ENCODE measurements at places on chromosomes 1 and 21. TPM values are rescaled to one million over a fixed set of nuclear protein-coding genes. Genes with fewer than 3 reads are reported as not detected.

Gene FLG
- total RNA-seq = not detected

Gene SLC26A9
- 1.1 TPM for total RNA-seq

Gene XCL1
- total RNA-seq = 0.54 TPM

Gene SERINC2
- 7.6 TPM for total RNA-seq

Gene INAVA
- 3.5 TPM for total RNA-seq

- H3K36me3 ChIP-seq = no peaks in the 10 kb centered on the region
- H3K27ac ChIP-seq = no peak overlapping the region
- DNase-seq = no peak
- no peaks in the 10 kb centered on the region for H3K4me1 ChIP-seq
- H3K27me3 ChIP-seq = no peaks in the 10 kb centered on the region
Observed at GRCh38 chr1:107726860-107727259, 238.1 kb downstream of the VAV3 start.

DNA sequence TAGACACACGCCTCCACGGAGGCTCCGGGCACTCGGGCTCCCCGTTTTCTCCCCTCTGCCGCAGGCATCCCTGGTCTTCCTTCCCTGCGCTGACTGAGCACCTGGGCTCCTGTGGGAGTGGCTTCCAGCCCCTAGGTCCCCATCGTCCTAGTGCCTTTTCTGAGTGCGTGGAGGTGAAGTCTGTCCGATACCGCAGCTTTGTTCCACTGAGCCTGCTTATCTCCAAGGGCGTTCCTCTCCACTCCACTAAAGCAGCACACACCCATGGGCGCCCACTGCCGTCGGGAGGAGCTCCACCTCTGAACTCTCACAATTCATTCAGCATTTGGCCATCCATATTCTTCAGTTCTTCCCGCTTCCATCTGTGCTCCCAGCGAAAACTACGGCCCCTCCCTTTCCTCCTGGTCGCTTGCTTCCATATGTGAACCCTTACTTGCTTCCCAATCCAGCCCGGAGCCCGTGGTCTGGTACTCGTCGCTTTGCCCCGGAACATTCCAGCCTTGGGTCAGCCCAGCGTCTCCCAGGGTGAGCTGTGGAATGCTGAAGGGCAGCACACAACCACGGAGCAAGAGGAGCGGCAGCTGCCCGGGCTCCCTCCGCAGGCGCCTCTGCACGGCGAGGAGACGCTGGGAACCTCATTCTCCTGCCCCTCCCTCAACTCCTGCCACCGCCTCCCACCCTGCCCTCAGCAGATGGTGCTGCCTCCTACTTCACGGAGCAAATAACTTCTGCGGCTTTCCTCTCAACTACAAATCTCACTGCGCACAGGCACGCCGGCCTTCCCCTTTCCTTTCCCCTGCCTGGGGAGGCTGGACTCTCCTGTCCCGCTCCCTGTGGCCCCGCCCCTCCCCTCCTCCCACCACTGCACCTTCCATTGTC is 27.5 kb downstream of the ATP8B2 start:
- H3K27me3 ChIP-seq = no peaks in the 10 kb centered on the region
- no peak for DNase-seq
- peaks cover 20% of the 10 kb centered on the region for H3K4me1 ChIP-seq
- H3K36me3 ChIP-seq = peaks cover 15% of the 10 kb centered on the region
- H3K27ac ChIP-seq = peak overlapping the region; percentile 37

GRCh38 chr1:222106377-222106776 is 364.5 kb upstream of the DUSP10 start:
- H3K4me3 ChIP-seq = no peak overlapping the region
- no peaks in the 10 kb centered on the region for H3K36me3 ChIP-seq
- no peaks in the 10 kb centered on the region for H3K27me3 ChIP-seq
- no peak for DNase-seq
- H3K4me1 ChIP-seq = no peaks in the 10 kb centered on the region
- no peak overlapping the region for H3K27ac ChIP-seq

GRCh38 chr1:87331365-87332241 is 2.9 kb downstream of the LMO4 start:
- H3K4me1 ChIP-seq = peaks cover 49% of the 10 kb centered on the region
- peak overlapping the region; percentile 97 for H3K4me3 ChIP-seq
- DNase-seq = peak; percentile 39
- no peaks in the 10 kb centered on the region for H3K36me3 ChIP-seq
